ENCODE measurements at places on chromosomes 3 and 15.

- peak; percentile 83 for DNase-seq
Observed at GRCh38 chr15:77420610-77421369, at the start of gene HMG20A. Gene HMG20A (plus strand): TSS chr15:77420888. CDS start chr15:77458408, 37,520 bp downstream.

- no peak for DNase-seq
Observed at GRCh38 chr15:42503825-42504224, 8.4 kb downstream of the SNAP23 start.

GRCh38 chr15:90860450-90860849 lies 7.9 kb upstream of the FURIN start:
- no peak for DNase-seq

GRCh38 chr3:78894787-78895186 lies 873.0 kb downstream of the ROBO1 start:
- no peak for DNase-seq

DNA sequence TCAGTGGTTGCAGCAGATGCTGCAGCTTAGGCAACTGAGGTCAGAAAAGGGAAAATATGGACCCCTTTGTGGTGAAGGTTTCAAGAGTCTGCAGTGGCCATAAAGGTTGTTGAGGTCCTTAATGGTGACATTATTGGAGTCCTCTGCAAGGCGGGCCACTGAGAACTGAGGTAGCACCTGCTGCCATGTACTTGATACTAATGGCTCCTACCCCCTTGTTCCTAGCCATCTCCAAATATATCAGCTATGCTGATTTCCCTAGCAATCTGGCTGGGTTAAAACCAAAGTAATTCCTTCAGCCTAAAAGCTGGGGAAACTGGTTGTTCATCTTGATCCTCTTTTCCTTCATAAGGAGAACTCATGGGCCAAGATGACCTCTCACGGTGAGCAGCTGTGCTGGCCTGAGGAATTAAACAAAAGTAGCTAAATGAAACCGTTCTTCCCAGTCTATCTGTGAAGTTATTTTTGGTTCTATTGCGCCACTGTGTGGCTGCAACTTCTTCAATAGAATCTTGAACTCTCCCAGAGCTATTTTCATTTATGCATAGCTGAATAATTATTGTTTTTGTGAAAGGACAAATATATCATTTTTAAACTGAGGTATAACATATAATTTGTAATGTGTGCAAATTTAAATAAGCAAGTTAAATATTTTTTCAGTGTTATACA lies 76.1 kb upstream of the PLSCR4 start:
- peak; percentile 47 for DNase-seq

DNA sequence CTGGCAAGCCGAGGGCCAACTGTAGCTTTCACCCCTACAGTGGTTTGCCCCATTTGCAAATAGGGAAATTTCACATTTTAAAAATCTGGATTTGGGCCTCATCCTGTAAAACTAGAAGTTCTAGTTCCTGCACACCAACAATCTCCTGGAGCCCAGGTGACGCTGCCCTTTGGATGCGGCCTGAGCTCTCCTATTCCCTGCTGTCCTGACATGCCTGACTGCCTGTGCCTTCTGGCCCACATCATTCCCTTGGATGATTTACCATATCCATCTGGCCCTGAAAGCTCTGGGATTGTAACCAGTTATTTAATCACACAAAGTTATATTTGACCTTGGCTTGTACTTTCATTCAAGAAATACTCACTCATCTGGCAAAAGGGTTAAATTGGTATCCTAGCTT lies 272.3 kb downstream of the ARRDC4 start:
- DNase-seq = no peak

DNA sequence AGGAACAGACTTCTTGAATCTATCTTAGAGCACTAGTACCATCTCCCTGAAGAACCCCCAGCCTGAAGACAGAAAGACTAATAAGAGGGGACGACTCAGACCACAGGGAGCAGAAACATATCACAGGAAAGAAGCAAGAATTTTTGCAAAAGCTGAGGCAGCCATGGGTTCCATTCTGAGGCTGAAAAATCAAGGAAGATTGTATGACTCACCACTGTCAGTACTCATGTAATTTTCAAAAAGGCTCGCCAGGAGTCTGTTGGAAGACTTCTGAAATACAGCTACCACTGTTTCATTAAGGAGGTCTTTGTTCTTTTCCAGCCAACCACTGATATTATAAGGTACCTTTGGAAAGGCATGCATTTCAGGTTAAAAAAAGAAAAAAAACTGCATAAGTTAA lies 47.5 kb downstream of the MYH15 start:
- no peak for DNase-seq

- DNase-seq = no peak
Observed at GRCh38 chr3:129644836-129645235, 38.4 kb upstream of the PLXND1 start.

- no peak for DNase-seq
Observed at GRCh38 chr15:48856942-48857341, 21.0 kb upstream of the EID1 start.

DNA sequence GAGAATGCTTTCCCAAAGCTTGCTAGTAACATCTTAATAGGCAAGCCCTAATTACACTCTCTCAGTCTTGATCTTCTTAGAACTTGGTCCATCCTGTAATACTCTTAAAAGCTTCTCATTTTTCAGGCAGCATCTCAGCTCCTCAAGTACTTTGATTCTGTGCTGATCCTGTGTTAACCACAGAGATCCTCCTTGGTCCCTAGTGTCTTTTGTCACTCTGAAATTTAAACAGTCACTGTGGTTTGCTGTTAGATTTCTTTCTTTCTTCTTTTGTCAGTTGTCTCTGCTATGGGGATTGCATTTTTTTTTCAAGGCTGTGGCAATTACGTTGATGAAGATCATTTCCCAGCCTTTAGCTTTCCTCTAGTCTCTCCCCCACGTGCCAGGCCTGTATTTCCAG lies 26.0 kb upstream of the UBE3A start:
- no peak for DNase-seq

DNA sequence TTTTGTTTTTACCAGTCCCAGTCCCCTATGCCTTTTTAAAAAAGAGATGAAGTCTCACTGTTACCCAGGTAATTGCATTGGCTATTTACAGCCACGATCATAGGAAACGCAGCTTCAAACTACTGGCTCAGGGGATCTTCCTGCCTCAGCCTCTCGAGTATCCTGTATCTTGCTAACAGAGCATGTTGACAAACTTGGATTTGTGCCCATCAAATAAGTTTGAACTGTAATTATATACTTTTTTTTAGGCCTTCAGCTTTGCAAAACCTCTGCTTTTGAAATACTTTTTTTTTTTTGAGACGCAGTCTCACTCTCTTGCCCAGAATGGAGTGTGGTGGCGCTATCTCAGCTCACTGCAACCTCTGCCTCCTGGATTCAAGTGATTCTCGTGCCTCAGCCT lies 3.0 kb upstream of the EDEM1 start:
- no peak for DNase-seq

DNA sequence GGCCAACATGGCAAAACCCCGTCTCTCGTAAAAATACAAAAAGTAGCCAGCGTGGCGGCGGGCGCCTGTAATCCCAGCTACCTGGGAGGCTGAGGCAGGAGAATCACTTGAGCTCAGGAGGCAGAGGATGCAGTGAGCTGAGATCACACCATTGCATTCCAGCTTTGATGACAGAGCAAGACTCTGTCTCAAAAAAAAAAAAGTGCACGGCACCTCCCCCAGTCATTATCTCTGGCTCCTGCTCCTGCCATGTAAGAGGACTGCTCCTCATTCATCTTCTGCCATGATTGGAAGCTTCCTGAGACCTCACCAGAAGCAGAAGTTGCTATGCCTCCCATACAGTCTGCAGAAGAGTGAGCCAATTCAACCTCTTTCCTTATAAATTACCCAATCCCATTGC lies 4.0 kb upstream of the ALG1L2 start:
- no peak for DNase-seq

GRCh38 chr3:132569153-132569552 lies 27.9 kb upstream of the ACKR4 start:
- DNase-seq = peak; percentile 5

- DNase-seq = no peak
Observed at GRCh38 chr3:181009225-181009624, 19.7 kb upstream of the DNAJC19 start.

DNA sequence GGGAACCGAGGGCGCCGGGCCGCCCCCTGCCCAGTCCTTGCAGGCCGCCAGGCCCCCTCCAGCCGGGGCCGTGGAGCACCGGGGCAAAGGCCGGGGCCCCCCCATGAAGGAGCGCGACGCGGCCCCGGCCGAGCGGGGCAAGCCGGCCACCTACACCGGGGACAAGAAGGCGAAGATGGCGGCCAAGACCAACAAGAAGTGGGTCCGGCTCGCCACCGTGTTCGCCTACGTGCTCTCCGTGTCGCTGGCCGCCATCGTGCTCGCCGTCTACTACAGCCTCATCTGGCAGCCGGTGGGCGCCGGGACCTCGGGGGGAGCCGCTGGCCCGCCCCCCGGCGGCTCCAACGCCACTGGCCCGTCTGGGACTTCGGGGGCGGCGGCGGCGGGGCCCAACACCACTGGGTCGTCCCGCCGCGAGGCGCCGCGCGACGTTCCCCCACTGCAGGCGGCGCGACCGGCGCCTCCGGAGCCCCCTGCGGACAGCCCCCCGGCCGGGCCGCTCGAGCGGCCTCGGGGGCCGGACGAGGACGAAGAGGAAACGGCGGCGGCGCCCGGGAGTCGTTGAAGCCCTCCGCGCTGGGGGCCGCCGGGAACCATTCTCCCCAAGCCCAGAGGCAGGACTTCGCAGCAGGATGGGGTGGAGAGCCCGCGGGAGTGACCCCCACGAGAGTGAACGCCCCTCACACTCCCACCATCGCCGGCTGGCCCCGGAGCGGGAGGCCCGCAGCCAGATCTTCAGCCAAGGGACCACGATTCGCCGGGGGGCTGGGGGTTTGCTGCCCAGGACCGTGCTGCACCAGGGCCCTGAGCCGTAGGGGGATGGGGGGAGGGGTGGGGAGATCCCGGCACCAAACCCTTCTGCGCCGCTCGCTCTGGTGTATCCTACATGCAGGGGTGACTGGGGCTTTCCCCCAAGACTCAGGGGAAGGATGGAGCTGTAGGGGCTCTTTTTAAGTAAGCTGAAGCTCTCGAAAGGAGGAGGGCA lies 753 bp downstream of the INAFM2 start:
- DNase-seq = no peak

DNA sequence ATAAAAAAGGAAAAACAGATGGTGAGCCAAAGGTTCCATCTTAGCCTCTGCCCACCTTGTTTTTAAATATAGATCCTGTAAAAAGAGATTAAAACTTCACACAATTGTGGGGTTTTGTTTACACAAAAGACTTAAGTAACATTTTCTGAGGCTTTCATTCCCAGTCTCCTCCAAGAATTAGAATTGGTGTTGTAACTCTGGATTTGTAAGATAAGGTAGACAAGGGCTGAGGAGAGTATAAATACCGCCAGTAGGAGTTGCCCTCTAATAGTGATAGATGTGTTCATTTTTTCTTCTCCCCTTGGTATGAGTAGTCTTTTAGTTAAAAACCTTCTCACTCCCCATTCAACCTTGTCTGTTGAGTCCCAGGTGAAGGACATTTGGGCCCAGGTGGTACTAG lies 8.5 kb downstream of the MINDY2 start:
- no peak for DNase-seq

DNA sequence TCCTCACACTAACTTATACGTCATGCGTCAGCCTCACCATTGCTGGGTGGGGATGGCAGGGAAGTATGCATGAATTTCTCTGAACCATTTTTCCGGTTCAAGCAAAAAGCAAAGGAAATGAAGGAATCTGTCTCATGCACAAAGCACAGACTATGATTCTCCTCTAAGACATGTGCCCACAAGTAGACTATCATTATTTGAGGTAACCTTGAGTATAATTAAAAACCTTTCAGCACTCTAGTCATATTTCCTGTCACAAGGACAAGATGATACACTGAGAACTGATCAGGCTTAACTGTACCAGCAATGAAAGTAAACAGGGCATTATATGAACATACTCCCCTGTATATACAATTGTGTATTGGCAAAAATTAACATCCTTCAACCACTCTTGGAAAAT lies 56.7 kb upstream of the TSC22D2 start:
- no peak for DNase-seq

- no peak for DNase-seq
Observed at GRCh38 chr3:5974630-5975322, 787.3 kb downstream of the EDEM1 start.

GRCh38 chr15:68345481-68345880 lies 67.9 kb downstream of the FEM1B start:
- no peak for DNase-seq

- peak; percentile 7 for DNase-seq
Observed at GRCh38 chr15:40595773-40596172, 1.7 kb downstream of the KNL1 start.
